IPS DF 19.7 (cell line): ENCODE measurements at places on chromosomes 3 and 15.

GRCh38 chr3:186255703-186256331, 106.2 kb downstream of the DGKG start:
- no peak for DNase-seq

DNA sequence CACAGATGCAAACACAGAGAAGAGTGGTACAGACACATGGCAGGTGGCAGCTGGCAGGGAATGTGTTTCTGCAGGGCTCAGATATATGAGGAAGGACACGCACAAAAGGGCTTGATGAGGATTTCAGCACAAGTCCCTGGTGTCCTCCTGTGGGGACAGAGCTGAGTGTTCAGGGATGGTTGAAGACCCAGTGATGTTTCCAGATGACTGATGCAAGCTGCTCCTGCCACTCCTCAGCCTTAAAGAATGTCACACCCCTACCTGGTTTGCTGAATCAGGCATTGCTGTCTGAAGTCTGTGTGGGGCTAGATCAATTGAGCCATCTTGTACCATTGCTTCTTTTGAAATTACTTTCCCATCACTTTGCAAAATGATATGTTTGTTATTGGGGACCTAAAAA, 40.2 kb downstream of the TNFAIP8L3 start:
- no peak for DNase-seq

DNA sequence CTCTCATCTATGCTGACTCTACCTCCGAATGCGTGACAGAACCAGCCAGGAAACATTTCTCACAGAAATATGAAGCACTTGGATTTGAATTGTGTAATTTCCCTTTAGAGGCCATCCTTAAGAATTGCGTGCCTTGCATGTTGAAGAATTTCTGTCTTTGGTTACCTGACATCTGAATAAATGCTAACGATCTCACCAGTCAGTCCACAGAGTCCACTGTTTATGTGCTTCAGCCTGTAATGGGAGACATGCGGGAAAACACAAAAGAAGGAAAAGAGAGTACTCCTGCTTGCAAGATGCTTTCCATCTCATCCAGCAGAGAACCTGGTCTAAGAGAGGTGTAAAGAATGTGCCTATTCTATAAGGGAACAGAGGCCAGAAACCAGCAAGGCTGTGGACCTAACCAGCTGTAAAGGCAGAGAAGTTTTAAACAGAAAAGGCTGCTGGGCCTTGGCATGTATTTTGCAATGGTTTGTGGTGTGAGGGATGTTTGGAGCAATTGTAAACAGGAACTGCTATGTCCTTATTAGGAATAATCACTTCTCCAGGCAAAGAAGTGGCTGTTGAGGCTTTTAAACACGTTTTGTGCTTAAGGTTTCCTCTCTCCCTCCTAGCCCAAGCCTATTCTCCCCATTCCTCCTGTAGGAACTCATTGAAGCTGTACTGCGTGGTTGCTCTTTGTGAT, 36.4 kb upstream of the BOC start:
- no peak for DNase-seq

DNA sequence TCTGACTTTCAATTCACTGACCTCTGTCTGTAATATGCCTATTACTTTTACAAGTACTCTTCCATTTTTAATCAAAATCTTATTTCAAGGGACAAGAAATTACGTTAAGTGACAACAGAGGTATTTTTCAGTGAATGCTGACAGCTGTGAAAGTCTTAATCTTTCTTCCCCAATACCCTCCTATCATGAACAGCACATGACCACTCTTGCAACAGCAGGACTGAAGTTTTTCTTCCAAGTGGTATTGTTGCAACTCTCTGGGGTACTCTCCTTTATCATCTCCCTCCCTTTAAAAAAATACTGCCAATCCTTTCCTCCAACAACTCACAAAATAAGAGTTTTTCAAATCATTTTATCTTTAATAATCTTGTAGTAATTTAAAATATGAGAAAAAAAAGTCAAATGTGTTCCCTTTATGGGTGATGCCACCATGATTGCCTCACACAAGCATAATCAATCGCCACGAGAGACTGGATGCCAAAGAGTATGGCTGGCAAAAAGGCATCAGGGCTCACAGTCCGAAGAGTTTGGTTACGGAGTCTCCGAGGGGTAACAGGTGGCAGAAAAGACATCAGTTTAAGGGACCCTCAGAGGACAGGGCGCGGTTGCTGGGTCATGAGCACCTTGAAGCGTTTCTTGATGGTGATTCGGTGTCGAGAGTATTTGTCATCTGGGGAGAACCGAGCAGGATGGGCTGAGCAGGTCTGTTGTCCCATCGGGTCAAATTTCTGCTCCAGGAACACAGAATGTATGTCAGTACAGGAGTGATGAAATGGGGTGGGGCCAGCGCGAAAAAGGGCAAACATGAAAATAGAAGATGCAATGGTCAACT, 1.3 kb downstream of the NOP10 start:
- no peak for DNase-seq

DNA sequence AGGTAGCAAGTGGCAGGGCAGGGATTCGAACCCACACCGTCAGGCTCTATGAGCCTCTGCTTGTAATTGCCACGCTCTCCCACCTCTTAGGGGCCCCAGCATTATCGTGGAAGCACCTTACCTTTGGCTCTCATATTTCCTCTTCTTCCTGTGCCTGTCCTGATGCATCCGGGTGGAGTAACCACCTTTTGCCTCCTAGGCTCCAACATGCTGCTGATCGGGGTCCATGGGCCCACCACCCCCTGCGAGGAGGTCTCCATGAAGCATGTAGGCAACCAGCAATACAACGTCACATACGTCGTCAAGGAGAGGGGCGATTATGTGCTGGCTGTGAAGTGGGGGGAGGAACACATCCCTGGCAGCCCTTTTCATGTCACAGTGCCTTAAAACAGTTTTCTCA, 40.4 kb downstream of the DNASE1L3 start:
- no peak for DNase-seq

DNA sequence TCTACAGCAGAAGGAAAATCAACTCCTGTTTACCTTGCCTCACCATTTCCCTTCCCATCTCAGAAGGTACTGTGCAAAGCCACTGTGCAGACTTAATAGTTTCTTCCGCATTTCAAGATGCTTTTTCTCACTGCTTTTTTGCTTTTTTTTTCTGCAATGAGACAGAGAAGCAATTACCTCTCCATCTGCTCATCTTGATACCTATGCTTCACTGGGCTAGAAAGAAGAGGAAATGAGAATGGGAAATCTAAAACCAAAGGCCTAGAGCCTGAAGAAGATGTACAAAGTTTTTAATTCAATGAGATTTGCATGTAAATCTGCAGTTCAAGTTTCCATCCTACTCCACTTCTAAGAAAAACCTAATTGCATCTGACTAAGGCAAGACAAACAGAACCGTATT, 238.1 kb upstream of the SETMAR start:
- DNase-seq = no peak

DNA sequence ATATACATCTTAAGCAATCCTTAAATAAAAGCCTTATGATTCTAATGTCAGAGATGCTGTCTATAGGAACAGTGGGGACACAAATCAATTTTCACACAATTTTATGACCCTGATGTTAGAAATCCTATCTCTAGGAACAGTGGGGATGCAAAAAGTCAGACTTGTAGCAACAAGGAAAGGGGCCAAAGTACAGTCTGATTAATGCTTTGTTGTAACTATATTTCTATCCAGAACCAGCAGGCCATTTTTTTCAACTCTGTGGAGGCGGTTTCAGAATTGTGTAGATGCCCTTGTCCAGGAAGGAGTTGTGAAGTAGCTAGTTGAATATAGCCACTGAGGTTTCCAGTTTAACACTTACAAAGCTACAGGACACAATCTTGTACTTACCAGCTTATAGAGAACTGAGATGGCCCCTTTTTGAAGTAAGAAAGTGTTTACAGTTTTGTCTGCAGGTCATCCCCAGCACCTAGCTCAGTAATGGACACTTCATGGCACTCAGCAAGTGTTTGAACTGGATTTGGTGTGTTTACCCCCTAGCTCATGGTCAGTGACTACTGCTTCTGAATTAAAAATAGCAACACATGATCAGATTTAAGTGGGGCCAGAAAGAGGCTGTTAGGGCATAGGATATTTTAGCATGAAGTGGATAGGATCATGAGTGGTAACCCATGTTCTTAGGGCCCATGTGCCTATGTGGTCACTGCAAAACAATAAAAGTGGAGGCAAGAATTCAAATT, 54.3 kb downstream of the RAB7A start:
- DNase-seq = no peak

GRCh38 chr15:52112203-52112750, 298 bp downstream of the BCL2L10 start:
- DNase-seq = no peak
